ENCODE measurements at places on chromosomes 7 and 10.

DNA sequence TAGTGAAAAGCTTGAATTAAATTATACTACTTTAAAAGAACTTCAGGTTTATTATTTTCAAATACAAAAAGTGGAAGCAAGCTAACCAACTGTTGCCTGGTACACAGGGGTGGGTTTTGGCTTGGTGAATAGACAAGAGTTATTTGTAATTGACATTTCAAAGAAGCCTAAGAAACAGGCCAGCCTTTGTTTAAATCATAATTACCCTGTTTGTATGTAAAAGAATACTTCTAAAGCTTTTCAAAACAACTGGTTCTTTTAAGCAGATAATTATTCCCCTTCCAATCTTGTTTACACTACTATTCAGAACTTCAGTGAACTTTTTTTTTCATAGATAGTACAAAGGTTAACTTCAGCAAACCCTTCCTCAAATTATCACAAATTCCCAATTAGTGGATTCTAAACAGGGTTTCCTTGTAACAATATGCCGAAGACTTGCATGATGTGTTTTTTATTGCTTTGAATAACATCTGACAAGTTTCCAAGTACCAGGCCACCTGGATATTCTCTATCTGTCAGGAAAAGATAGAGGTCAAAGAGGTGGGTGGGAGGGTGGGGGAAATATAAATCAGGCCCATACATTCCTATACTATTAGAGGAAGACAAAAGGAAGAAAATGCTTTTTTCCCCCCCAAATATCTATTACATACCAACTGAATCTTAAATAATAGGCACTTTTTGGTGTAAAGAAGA is 20.4 kb downstream of the SSMEM1 start:
- DNase-seq = no peak

DNA sequence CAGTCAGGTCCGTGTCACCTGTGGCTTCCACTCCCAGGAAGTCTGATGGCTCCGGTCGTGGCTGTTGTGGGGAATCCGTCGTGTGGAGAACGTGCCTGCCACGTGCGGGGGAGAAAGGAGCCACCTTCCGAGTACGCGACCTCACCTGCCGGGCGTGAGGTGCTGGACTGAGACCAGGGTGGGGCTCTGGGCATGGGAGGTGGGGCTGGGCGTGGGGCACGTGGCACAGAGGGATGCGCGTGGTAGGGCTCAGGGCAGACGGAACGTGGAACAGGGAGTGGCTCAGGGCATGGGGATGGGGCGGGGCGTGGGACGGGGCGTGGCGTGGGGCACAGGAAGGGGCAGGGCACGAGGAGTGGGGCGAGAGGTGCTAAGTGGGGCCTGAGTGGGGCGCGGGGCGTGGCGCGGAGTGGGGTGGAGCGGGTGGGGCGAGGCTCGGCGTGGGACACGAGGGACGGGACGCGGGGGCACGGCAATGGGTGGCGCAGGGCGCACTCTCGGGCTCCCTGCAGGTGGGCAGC is 64.8 kb downstream of the C10orf143 start:
- DNase-seq = no peak

DNA sequence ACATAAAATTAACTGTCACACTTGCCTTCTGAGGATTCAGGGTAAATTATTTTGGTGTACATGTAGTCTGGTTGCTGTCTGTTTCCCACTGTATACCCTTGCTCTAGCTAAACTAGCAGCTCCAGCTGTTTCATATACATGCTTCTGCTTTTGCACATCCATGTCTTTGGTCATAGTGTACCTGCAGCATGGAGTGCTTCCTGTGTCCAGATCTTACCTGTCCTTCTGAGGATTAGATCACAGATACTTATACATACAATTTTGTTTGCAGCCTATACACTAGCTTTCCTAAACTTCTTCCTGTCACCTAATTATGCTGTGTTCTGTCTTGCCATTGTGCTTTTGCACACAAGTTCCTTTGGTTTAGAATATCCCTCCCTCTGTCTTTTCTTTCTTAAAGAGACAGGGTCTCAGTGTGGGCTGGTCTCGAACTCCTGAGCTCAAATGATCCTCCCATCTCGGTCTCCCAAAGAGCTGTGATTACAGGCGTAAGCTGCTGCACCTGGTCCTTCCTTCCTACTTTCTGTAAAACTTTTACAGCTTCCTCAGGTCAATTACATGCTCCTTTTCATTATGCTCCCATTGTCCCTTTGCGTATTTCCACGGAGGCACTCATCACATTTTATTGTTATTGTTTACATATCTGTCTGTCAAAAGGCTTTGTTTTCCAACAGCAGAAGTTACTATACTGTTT is 33.8 kb downstream of the TPST1 start:
- DNase-seq = no peak

- DNase-seq = no peak
Measured at GRCh38 chr7:87475359-87476178, at the start of gene ABCB4. Gene ABCB4, minus strand, starts transcription at chr7:87475680. Its CDS starts 215 bp downstream, at chr7:87475465.

- DNase-seq = no peak
Measured at GRCh38 chr10:84718877-84719616, 390.7 kb downstream of the CCSER2 start.

DNA sequence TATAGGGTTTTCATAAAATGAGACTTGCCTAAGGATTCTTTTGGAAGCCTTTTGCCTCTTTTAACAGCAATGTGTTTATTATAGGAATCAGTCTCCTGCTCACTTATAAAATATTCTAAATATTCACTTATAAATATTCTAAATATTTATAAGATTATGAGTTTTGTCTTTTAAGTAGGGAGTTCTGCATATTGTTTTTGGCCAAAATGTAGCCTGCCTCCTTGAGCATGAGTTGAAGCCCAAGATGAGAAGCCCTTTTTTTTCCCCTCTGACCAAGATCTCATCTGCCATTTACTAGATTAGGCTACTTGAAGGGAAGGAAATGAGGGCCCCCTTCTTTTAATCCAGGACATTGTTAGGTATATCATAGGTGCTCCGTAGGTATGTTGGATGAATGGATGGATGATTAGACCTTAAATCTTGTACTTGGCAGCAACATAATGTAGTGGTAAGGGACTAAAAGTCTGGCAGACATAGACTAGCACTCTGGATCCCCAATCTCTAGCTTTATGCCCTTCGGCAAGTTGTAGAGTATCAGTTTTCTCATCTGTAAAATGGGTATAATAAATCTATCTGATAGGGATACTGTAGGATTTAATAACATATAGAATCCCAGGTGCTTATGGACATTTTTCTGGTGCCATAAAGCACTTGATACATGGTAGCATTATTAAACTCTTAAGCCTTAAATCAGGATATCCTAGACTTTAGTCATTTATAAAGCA is 59.1 kb downstream of the ARID5B start:
- DNase-seq = no peak

- no peak for DNase-seq
Measured at GRCh38 chr10:123847686-123848432, 43.7 kb downstream of the CPXM2 start.

Data from non-pigmented ciliary epithelial cell (primary cell).